NCI-H1105 (cell line): ENCODE measurements at places on chromosomes 13 and 19.
A peak's percentile ranks its signal among the peaks of the same experiment; 100 is the strongest.

DNA sequence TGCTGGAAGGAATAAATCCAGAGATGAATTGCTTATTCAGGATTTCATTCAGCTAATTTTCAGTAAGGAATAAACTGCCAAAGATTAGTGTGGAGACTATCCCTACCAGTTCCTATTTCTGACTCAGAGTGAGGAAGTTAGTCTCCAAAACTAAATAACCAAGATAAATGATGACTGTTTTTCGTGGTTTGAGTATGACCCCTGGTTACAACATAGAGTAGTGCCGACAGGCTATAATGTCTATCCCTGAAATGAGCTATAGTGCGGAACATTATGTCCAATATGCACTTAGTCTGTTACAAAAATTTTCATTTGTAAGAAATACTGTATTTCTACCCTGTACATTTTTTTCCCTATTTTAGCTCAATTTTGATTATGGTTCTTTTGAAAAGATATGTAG is 51.4 kb downstream of the NBEA start:
- no peak for DNase-seq

DNA sequence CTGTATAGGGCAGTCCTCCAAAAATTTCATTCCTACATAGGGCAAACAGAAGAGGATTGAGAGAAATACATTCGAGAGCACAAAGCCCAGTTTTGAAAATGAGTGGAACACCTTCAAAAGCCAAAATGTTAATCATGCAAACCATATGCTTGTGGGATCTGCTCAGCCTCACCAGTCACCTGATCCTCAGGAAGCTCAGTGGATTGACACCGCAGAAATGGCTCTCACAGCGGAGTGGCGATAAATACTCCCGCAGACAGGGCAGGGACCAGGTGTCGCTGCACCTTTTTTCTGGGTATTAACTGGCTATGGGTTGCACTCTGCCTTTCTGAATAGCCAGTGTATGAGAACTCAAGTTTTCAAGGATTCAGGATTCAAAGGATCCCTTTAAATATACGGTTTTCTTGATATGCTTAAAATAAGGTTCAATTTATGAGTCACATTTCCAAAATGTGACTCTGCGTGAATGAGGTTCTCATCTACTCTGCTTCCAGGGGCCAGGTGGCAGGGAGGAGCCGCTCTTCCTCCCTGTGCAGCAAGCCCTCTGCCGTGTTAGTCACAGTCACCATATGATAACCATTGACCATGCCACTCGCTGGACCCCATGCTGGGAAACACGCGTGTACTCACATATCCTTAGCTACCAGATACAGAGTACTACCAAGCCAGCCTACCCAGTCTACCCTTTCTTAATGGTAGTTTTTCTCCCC is 18.3 kb upstream of the DHRS12 start:
- no peak for DNase-seq

- DNase-seq, result no peak
Measured at GRCh38 chr13:98445340-98446233, 131.3 kb downstream of the STK24 start.

DNA sequence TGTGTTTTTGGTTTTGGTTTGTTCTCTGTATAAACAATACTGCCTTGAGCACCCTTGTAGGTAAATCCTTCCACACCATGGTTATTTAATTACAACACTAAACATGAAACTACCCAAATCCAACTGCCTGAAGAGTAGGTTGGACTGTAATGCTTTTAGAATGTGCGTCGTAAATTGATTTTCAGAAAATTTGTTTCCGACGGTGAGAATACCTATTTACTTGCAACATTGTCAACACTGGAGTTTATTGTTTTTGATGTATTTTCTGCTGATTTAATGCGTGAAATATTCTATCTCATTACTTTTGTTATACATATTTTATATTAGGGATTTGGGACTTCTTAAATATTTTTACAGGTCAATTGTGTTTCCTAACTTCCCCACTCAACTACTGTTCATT is 48.2 kb downstream of the ADGRE1 start:
- DNase-seq, result no peak

DNA sequence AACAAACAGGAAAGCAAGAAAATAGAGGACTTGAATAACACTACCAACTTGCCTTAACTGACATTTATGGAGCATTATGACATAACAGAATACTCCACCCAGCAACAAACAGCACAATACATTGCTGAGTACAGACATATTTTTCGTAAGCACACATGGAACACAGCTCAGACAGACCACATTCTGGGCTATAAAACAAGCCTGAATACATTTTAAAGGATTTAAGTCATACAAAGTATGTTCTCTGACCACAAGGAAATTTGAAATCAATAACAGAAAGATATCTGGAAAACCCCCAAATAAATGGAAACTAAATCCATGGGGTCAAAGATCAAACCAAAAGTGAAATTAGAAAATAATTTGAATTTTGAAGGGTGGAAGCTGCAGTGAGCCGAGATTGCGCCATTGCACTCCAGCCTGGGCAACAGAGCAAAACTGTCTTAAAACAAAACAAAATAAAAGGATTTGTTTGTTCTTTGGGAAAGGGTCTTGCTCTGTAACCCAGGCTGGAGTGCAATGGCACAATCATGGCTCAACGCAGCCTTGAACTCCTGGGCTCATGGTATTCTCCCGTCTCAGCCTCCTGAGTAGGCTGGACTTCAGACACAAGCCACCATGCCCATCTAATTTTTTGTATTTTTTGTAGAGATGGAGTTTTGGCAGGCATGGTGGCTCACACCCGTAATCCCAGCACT is 5.6 kb downstream of the ZDHHC20 start:
- no peak for DNase-seq

DNA sequence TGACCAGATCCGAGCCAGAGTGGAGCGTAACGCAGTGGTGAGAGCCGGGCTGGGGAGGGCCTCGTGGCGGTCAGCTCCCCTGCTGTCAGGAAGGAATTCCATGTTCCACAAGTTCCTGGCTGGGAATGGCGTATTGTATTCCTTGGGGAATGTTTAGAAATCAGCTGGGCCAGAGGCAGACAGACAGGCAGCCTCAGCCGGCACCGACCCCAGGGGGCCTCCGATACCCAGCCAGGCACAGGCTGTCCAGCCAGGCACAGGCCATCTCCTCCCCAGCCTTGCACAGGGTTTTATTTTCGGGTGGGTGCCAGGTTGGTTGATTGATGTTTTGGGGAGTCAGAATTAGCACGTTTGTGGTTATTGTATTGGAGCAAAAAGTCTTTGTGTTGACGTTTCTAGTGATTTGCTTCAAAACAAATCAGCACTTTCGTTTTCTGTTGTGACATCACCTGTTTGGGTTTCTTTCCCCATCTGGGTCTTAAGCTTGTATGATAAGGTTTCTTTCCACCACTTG is 126.6 kb upstream of the MCF2L start:
- DNase-seq, result no peak

GRCh38 chr19:14772467-14772866 is 5.9 kb downstream of the ADGRE2 start:
- no peak for DNase-seq

- no peak for DNase-seq
Measured at GRCh38 chr13:107865318-107865575, 350.1 kb downstream of the LIG4 start.

DNA sequence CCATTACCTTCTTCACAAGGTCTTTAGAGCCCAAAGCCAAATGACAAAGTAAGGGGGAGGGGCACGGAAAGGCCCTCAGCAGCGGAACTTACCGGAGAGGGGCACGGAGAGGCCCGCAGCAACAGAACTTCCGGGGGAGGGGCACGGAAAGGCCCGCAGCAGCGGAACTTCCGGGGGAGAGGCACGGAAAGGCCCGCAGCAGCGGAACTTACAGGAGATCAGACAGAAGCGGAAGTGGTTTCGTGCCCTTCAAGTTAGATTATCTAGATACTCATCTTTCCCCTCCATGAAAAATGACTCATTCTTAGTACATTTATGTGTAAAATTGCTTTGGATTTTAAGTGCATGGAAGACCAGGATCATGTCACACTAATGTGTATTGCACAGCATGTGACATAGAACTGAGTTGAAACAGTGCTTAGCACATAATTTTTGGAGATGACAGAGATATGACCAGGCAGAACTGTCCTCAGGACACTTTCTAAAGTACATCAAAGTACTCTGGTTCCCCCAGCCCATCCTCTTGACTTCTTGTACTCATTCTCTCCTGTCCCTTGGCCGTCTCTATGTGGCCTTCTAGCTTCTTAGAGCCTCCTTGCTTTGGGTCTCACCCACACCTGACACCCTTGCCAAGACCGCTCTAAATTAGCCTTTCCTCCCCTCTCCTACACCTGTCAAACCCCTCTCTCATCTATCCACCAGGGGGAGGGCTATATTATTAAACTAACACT is 25.7 kb upstream of the TPTE2 start:
- no peak for DNase-seq

- no peak for DNase-seq
Measured at GRCh38 chr13:85549819-85550218, 249.4 kb downstream of the SLITRK6 start.

- DNase-seq, result no peak
Measured at GRCh38 chr13:65330287-65330686, 1899.8 kb downstream of the PCDH9 start.

GRCh38 chr19:616062-616700 is 17.2 kb downstream of the POLRMT start:
- no peak for DNase-seq

DNA sequence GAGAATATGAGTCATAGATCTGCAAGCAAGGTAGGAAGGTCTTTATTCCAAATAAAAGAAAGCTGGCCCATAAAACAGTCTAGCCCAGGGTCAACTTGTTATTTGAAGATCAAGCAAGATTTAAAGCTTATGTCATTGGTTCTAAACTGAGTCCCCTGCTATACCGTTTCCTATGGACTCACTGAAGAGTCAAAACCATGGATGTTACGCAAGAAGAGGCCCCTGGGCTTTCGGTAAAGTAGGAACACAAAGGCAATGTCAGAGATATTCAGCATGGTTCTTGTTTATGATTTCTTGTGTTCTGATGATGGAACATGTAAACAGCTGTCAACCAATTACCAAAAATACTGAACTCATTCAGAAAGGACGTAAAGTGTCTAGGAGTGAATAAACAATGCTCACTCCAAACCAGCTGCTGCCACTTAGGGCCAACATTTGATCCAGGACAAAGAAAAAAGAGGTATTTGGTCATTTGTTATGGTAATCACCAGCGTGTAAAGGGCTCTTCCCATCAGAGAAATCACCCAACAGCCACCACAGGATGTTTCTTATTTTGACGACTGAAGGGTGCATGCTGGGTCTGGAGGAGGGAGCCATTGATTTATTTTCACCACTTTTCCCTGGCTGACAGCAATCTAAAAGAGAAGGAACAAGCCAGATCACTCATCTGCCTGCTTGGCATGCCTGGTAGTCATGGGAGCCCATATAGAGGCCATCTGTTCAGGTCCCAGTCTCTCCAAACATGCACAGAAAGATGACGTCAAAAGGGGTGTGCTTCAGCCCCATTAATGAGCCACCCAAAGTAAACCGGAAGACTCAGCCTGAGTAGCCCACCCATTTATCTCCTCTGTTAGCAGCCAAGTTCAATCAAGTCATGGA is 68.3 kb downstream of the FGF14 start:
- peak; percentile 72 for DNase-seq

DNA sequence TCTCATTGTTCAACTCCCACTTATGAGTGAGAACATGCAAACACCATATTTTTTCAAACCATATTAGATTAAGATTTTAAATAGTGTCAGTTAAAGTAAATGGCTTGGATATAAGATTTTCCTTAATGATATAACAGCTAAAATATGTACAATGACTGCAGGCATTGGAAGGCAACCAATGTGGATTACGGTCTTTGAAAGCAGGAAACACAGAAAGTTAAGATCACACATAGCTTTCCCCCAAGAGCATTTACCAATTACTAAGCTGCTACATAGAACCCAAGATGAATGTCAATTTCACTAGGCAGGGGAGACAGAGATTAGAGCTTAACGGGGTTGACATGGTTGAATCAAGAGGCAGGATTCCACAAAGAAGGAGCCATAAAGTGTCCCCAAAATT is 173.2 kb upstream of the TRPC4 start:
- no peak for DNase-seq

DNA sequence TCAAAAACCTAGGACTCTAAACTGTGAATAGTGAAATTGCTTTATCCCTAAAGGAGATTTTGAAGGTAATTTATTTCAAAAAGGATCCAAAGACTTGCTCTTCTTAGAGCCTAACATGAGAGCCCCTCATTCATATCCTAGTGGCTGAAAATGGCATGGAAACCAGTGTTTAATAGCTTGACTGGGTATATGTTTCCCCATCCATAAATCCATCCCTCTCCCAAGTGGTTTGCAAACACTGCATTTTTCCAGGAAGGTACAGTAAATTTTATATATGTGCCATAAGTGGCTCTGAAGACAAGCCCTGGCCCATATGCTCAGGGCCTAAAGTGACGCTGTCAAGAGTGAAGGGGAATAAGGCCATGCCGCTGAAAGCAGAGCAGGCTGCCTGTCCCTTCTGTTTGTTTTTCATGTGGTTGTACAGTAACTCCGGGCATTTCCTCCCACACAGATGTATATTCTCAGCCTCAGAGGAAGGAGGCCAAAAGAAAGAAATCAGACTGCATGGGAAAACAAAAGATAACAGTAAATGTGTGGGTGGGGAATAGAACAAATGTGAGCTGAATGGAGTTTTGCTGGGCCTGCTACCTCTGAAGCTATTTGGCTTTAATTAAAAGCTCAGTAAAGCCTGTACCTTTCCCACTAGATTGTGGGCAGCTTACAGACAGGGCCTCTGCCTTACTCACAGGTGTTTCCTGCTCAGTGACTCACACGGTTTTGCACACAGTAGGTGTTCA is 181.9 kb downstream of the PCDH9 start:
- DNase-seq, result no peak

DNA sequence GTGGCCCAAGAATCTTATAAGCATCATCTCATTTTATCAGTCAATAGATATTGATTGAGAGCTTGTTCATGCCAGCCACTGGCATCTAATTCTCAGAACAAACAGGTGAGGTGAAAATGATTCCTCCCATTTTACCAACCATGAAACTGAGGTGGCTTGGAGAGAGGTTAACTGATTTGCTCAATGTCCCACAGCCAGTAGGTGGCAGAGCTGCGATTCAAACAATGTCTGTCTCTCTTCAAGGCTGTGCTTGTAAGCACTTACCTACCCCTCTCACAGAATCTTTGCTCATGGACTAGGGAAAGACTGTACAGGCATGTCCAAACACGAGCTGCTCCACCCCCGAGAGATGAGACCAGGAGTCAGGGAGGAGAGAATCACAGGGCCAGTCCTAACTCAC is 21.5 kb upstream of the GSX1 start:
- no peak for DNase-seq

DNA sequence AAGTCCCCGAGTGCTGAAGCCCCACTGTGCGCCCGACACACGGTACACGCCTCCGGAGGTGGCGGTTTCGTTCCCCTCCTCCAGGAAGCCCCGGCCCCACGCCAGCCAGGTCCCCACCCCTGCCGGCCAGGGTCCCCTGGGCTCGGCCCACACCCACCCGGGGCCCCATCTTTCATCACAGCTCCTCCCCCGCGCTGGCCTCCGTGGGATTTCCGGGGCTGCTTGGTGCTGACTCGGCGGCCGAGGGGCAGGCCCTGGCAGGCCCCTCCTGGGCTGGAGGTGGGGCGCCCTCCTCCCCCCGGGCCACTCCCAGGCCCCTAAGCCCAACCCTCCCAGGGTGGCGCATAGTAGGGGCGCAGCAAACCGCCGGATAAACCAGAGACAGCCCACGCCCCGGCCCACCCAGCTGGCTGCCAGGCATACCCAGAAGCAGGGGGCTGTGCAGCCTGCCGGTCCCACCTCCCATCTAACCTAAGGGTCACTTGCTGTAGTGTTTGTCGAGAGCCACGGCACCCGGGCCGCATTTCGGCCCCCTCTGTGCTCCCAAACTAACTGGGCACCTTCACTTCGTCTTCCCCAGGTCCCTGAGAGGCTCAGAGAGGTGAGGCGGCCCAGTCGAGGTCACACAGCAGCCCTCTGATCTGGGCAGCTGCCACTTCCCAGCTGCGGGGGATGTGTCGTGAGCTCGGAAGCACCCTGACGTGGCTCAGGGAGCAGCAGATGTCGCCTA is 6.6 kb downstream of the ZBTB7A start:
- DNase-seq, result no peak
